Karpas-422 (cell line): ENCODE measurements at places on chromosomes 7 and 10. TPM values are rescaled to one million over a fixed set of nuclear protein-coding genes. Genes with fewer than 3 reads are reported as not detected.

CYP3A4 gene
- not detected in 2 replicates for total RNA-seq

DNA sequence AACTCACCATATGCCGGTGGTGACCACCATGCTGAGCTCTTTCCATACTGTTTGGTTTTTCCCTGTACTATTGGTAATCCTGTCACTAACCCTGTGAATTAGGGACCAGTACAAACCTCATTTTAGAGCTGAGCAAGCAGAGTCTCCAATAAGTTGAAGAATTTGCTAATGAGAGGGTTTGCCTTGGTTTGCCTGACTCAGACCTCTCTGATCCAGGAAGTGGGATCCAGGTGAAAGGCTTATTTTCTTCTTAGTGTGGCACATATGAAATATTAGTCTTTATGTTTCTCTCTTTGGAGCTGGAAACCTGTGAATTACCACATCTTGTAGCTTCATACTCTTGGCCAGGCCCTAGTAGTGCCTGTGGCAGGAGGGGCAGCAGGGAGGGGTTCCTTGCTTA lies 114.1 kb upstream of the IGFBP3 start:
- DNase-seq: no peak

GRCh38 chr7:4202154-4202736 lies 479.9 kb upstream of the FOXK1 start:
- DNase-seq: no peak

- no peak for DNase-seq
These were observed 43.9 kb downstream of the STK32C start for GRCh38 chr10:132263866-132264265.

BNIP3 gene
- not detected in 2 replicates for total RNA-seq

PSMG3 gene
- 29.9 and 70.4 TPM in 2 replicates for total RNA-seq

KIAA1549 gene
- total RNA-seq: not detected in 2 replicates

KCND2 gene
- not detected in 2 replicates for total RNA-seq

DNA sequence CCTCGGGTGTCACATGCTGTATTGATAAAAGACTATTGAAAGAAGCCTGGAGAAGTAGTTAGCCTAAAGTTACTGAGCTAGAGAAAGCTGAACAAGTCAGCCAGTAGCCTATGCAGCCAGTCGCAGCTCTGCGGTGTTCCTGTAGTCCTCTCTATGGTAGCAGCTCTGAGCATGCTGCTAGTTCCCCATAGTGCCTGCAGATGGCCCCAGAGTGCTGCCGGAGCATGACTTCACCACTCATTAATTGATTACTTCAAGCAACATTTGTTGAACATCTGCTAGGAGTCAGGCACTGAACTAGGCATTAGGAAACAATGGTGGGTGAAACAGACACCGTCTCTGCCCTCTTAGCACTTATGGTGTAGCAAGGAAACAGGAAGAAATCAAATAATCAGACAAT lies 422.7 kb downstream of the SORCS3 start:
- DNase-seq: peak; percentile 81

GRCh38 chr10:13120786-13121499 lies 21.0 kb downstream of the OPTN start:
- no peak for DNase-seq

- no peak for DNase-seq
These were observed 29.0 kb downstream of the AGAP3 start for GRCh38 chr7:151115121-151115835.

DNA sequence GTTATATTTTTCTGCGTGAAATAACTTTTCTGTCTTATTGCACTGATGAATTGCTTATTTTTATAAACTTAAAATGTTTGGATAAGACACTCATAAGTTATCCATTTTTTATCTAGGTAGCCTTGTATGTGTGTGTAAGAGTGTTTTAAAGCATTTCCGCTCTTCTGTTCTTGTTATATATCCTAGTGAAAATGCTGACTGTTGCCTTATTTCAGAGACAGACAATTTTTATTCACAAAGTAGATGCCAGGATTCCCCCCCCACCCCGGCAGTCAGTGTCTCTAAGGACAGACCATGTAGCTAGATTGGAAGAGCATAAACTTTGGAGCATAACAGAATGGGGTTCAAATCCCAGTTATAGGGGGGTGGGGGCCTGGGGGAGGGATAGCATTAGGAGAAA lies 1.6 kb downstream of the SMC3 start:
- DNase-seq: no peak

DNA sequence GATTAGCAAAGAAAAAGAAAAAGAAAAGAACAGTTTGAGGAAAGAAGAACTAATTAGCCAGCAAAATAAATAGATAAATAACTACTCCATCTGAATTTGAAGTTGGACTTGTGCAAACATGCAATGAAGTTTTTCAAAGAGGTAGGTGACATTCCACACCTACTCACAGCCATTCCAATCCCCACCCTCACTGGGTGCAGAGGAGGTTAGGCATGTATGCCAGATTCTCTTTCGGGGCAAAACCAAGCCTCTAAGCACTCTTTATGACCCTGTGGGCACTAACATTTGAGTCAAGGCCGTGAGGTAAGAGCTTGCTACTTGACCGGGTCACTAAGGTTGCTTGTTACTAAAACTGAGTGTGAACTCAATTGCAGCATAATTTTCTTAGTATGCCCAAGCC lies 108.4 kb upstream of the SEMA3A start:
- no peak for DNase-seq

EGFR gene
- not detected in 2 replicates for total RNA-seq

GRCh38 chr7:131827421-131827820 lies 271.0 kb upstream of the PODXL start:
- DNase-seq: no peak

DNA sequence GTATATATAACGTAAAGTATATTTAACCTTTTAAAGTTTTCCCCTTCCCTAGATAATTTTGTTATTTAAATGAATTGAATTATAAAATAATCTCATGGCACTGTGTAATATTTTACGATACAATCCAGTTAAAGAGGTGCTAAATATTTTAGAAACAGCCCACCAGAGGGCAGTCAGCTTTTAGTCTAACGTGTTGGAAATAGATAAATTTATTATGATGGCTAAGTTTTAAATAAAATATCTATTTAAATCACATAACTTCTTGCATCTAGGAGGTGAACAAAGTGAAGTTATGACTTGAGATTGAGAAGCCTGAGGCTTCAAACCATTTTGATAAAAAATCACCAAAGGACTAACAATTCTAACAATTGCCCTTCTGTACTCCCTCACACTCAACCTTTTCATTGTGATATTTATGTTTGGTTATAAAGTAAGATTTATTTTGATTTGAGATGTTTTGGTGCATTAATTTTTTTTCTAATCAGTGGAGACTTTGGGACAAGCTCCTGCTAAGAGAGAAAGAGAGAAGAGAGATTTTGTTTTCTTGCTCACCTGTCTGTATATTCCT lies 171.5 kb upstream of the SP4 start:
- peak; percentile 75 for DNase-seq

- no peak for DNase-seq
These were observed 703 bp downstream of the RBP3 start for GRCh38 chr10:47348661-47349470.

- peak; percentile 76 for DNase-seq
These were observed 114.9 kb downstream of the HDAC9 start for GRCh38 chr7:18610331-18610948.

ESYT2 gene
- 216 and 242 TPM in 2 replicates for total RNA-seq

- no peak for DNase-seq
These were observed 1.4 kb downstream of the MDH2 start for GRCh38 chr7:76049295-76049694.

CUBN gene
- 0.18 TPM in 1 of 2 replicates, not detected in the other for total RNA-seq

AGR2 gene
- total RNA-seq: 0.19 and 2.5 TPM in 2 replicates

DNA sequence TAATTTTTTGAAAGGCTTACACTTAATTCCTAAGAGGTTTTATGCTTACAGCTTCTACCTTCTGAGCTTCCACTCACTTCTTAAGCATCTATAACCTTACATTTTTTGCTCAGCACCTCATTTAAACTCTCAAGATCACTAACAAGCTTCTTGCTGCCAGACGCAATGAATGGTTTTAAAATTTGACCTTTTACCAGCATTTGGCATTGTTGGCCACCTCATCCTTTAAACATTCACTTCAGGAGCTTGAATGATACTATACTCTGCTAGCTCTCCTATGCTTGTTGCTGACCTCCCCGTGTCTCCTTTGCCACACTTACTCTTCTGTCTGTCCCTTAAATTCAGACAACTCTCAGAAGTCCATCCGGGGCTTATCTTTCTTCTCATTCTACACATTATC lies 37.7 kb upstream of the ODAD2 start:
- no peak for DNase-seq

- no peak for DNase-seq
These were observed 37.3 kb upstream of the AKR1C2 start for GRCh38 chr10:5040781-5041470.

PDE6C gene
- not detected in 2 replicates for total RNA-seq

SH2D4B gene
- total RNA-seq: 0.07 TPM in 1 of 2 replicates, not detected in the other

DNA sequence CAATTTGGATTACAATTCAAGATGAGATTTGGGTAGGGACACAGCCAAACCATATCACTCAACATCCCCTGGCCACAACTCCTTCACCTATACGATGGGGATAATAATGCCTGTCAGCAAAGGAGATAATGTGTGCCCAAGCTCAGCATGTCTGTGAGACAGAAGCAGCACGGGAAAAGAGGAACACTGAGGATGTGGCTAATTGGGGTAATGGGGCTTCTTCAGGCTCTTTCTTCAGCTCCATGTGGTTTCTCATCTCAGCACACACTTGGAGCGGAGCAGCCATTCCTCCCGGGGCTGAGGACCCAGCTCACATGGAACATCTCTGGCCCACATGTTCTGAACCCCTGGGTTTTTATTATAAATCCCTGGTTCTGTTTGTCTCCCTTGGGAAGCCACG lies 136.0 kb upstream of the NAMPT start:
- no peak for DNase-seq

- no peak for DNase-seq
These were observed 143.3 kb downstream of the HDAC9 start for GRCh38 chr7:18638594-18639452.

- no peak for DNase-seq
These were observed 121.0 kb upstream of the FAM171A1 start for GRCh38 chr10:15491856-15492642.

STEAP4 gene
- total RNA-seq: not detected in 2 replicates

PKD2L1 gene
- total RNA-seq: 0.07 and 0.25 TPM in 2 replicates

LRIT1 gene
- total RNA-seq: not detected in 2 replicates

DNA sequence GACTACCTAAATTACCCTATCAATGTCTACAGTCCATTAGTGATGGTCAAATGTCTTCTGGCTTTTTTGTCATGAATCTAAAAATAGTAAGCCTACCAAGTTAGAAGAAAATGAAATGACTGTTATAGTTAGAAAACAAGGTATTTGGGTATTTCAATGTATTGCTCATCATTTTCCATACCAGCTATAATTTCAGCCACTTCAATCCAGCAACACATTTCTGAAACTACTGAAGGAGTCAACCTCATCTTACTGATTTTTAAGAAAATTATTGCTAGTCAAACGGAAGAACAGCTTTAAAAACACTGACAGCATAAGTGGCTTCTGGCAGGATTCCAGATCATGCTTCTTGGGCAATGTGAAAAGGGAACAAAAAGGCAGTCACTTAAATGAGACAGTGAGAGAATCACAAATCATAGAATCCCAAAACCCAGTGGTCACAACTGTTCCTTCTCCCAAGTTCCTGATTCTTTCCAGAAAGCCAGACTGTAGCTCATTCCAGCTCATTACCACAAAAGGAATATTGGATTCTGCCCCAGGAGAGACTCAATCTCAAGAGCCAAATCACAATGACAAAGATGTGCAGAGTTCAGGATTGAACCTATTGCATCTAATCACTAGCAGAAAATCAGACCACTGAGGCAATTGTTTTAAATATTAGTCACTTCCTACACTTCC lies 61.2 kb upstream of the LRRN3 start:
- DNase-seq: no peak

GRCh38 chr7:134908289-134908688 lies 78.0 kb upstream of the AGBL3 start:
- DNase-seq: no peak

- no peak for DNase-seq
These were observed 6.3 kb upstream of the CD36 start for GRCh38 chr7:80632139-80632538.

- no peak for DNase-seq
These were observed 11.3 kb downstream of the GDF2 start for GRCh38 chr10:47333532-47333931.

GRCh38 chr7:100171840-100172239 lies 3.4 kb upstream of the GAL3ST4 start:
- no peak for DNase-seq

CDHR1 gene
- not detected in 2 replicates for total RNA-seq

GRCh38 chr10:90195288-90195840 lies 494.0 kb downstream of the KIF20B start:
- no peak for DNase-seq
